NCI-H1417 treated with DMSO at 0.1 percent for 48 hours (cell line): ENCODE measurements at places on chromosomes 12 and 14.

- no peak for DNase-seq
Measured at GRCh38 chr12:43807386-43807785, 1.3 kb upstream of the TWF1 start.

- no peak for DNase-seq
Measured at GRCh38 chr14:68285421-68286179, 466.0 kb downstream of the RAD51B start.

DNA sequence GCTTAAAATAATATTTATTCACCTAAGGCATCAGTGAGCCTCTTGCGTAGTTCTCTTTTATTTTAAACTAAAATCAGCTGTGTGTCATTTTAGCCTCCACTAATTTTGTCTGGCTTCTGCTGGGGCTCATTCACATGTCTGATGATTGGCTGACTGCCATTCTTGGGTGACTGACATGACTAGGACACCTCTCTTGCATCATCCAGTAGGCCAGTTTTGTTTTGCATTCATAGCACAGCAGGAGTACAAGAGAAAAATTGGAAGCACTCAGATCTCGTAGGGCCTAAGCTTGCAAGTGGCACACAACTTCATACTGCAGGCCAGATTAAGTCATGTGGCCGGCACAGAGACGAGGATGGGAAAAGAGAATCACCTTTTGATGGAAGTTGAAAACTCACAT is 1226.5 kb downstream of the GALC start:
- no peak for DNase-seq

DNA sequence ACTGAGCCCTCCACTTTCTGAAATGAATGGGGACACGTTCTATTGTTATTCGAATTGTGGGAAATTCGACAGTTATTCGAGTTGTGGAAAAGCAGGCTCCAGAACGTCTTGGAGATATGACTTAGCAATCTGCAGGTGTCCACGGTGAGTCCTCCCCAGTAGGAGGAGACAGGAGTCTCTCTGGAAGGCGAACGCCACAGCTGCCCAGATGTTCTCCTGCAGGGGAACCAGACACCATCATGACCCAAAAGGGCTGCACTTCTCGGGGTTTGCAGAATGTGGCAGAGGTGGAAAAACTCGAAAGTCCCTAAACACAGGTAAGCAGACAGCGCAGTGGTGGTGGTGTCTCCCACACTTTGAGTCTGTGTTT is 363.6 kb upstream of the SFSWAP start:
- no peak for DNase-seq

- DNase-seq = no peak
Measured at GRCh38 chr14:68368850-68369249, 424.0 kb downstream of the ZFP36L1 start.

GRCh38 chr12:18926188-18926587 is 188.3 kb downstream of the CAPZA3 start:
- DNase-seq = no peak

- DNase-seq = no peak
Measured at GRCh38 chr12:75913502-75914351, 117.8 kb downstream of the PHLDA1 start.

GRCh38 chr12:101694986-101695385 is 2.5 kb upstream of the CHPT1 start:
- DNase-seq = no peak

DNA sequence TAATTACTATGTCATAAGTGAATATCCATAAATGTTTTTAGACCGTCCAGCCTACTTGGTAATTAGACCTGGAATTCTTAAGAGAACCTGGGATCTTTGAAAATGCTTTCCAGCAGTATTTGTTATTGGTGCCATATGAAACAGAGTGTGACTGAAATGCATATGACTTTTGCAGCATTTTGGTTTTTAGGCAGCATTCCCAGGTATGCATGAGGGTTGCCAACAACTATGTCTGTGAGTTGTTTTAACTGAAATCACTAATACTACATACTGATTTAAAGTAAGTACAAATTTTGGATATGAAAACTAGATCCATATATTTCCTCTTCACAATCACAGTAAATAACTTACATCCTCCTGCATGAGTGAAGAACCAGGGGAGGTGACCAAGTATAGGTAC is 437.7 kb upstream of the FAR2 start:
- DNase-seq = no peak

DNA sequence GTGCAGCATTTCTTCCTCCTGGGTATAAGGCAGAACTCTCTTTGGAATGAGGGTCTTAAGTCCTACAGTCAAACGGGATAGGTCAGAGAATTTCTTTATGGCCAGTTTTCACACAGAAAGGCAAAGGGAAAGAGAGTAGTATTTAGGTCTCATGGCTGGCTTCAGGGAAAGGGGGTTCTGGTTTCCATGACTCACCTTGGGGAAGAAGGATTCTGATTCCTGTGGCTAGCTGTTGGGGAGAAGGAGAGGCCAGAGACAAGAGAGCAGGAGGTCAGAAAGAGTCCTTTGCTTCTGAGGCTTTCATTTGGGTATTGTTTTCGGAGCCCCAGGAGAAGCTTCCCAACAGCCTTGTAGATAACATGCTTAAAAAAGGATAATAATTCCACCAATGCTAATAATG is 332.5 kb downstream of the NPAS3 start:
- no peak for DNase-seq

DNA sequence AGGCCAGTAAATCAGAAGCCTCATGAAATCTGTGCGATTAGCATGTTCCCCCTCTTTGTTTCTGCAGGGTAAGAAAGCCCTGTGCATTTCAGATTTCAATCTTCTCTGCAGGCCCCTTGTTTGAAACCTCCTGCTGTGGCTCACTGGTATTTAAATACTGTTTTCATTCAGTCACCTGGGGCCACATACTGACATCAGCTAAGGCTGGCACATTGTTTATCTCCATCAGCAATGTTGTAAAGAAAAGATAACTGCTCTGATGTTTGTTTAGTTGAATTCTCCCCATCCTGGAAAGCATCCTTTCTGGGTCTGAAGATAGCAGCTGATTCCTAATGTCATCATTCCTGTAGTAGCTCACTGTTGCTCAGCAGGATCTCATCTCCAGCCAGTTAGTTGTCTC is 554.9 kb downstream of the NRXN3 start:
- DNase-seq = peak; percentile 66

GRCh38 chr14:89572596-89573398 is 155.8 kb upstream of the FOXN3 start:
- no peak for DNase-seq

DNA sequence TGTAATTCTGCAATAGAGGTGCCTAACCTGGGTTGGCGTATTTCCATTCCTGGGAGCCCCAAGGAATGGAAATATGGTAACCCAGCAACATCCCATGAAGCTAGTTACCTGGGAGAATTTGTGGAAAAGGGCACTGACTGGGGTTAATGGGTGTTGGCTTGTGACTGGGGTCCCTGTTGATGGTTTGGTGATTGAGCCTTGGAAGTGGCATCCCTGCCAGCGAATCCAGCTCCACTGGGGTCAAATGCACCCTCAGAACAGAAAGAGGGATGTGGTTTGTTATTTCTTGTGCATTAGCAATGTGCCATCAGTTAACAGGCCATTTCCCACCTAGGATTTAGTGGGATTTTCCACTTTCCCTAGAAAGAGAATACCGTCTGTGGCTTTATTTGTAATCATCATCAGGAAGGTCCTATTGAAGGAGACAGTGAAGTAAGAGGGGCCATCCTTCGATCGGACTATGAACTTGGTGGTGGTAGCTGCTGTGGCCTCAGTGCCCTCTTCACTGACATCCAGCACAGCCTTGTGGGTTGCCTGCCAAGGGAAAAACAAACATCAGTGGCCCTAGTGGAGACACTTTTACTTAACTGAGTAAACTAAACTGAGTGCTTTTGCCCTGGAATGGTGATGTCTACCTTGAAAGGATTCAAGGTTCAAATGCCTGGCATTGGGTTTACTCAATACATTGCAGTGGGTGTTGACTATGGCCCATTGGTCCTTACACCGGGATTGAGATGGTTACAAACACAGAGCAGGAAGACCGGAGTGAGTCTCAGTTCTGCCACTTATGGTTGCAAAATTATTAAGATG is 10.4 kb upstream of the SERPINA11 start:
- DNase-seq = no peak

DNA sequence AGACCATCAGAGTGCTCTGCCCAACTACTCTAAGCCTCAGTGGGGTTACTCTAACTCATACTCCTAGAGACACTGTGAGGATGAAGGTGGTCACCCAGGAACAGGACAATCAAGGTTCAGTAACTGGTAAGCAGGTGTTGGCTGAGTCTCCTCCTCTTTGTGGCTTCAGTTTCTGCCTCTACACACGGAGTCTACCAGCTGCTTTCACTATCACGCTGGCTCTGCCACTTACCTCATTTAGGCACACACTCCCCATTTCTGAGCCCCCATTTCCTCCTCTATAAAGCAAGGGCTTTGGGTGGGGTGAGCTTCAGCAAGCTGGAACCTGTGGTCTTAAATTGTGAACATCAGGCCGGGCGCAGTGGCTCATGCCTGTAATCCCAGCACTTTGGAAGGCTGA is 7.3 kb upstream of the TCHP start:
- no peak for DNase-seq

DNA sequence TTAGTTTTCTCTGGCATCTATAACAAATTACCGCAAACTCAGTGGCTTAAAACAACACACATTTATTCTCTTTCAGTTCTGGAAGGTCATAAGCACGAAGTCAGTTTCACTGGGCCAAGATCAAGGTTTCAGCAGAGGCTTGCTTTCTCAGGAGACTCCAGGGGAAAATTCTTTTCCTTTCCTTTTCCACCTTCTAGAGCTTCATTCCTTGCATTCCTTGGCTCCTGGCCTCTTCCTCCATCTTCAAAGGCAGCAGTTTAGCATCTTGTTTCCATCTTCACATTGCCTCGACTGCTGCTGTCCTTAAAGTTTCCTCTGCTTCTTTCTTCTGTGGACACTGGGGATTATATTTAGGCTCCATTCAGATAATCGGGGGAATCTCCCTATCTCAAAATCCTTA is 106.1 kb downstream of the PDE3A start:
- DNase-seq = no peak

DNA sequence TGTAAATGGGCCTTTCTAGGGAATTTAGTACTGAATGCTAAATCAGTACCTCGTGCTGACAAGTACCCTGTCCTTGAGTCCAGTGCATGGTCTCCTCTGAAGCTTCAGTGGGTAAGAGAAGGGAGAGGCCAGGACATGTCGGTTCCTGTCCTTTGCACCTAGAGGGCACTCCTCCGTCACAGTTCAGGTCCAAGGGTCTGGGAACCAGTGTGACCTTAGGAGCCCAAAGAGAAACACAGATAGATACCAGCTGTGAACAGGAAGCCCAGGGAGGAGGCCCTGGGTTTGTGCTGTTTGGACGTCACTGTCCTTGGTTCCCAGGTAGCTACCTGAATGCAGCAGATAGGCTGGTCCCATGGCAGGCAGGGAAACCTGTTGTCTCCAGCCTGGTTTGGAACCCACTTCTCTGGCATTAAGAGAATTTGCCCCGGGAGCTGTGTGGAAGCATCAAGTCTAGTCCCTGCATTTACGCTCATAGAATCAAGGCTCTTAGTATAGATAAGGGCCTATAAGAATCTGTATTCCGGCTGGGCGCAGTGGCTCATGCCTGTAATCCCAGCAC is 3.9 kb upstream of the FGF23 start:
- peak; percentile 2 for DNase-seq

GRCh38 chr12:69095765-69096477 is 143.4 kb upstream of the CPSF6 start:
- no peak for DNase-seq

DNA sequence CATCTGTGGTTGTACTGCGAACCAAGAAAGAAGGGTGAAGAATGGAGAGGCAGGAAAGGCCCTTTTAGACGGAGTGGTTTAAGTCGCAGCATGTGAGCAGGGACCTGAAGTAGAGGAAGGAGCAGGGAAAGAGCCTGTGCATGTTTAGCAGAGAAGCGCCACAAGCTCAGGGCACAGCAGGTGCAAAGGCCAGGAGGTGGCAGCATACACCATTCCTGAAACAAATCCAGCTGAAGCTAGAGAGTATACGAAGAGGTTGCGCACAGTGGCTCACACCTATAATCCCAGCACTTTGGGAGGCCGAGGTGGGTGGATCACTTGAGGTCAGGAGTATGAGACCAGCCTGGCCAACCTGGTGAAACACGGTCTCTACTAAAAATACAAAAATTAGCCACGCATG is 49.9 kb downstream of the HELB start:
- no peak for DNase-seq

DNA sequence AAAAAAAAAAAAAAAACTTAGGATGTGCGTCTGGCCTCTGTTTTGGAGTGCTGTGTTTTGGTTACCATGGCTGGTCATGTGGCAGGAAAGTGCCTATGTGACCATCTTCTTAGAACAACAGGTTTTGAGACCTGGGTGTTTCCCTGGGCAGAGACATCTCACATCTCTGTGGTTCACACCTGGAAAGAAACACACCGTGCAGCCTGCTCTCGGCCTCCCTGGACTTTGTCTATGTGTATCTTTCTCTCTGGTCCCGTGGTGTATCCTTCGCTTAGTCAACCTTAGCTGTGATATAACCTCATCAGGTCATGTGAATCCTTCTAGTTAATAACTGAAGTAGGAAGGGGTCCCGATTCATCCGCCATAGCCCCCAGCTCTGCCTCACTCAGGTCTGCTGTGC is 22.6 kb downstream of the ACADS start:
- DNase-seq = no peak

DNA sequence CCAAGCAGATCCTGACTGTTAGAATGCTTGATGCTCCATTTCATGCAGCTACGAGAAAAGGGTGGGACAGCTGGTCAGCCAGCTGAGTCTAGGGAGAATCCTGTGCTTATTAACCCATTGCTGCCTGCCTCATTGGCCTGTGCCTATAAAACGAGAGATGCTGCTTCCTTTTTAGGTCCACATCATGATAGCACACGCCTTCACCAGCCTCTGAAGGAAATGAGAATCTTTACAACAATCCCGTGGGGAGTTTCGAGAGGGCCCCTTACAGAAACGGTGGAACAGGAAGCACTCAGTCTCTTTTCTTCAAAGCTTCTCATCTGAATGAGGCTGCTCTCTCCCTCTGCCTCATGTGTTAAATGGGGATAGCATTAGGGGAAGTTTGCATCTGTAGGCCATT is 147.3 kb upstream of the RFLNA start:
- DNase-seq = no peak

DNA sequence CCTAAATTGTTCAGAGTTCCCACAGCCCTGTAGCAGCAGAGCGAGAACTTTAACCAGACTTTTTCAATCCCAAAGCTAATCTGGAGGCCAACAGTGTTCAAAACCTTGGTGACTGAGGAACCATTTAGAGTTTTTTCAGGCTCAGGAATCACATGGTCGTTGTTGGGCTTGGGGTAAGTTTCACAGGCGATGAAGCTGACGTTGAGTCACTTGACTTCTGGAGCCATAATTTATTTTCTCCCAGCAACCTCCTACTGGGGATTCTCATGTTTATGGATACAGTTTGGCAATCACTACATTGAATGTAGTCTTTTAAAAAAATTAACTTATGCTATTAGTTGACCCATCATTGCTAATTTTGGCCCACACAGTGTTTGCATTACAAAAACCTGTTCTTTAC is 34.5 kb downstream of the SSPN start:
- no peak for DNase-seq

- no peak for DNase-seq
Measured at GRCh38 chr12:51784688-51785087, 63.8 kb downstream of the FIGNL2 start.

- no peak for DNase-seq
Measured at GRCh38 chr12:116879509-116880212, 1.6 kb downstream of the HRK start.
